ENCODE measurements at places on chromosomes 4 and X.

GRCh38 chrX:155068165-155068564, 2.8 kb downstream of the CMC4 start:
- H3K27ac ChIP-seq = no peak overlapping the region
- H3K4me3 ChIP-seq = no peak overlapping the region
- no peak for DNase-seq
- no peaks in the 10 kb centered on the region for H3K36me3 ChIP-seq
- H3K4me1 ChIP-seq = no peaks in the 10 kb centered on the region
- H3K27me3 ChIP-seq = no peaks in the 10 kb centered on the region

GRCh38 chrX:74911494-74911893, 13.8 kb downstream of the NEXMIF start:
- no peaks in the 10 kb centered on the region for H3K36me3 ChIP-seq
- H3K27ac ChIP-seq = no peak overlapping the region
- no peak for DNase-seq
- H3K27me3 ChIP-seq = no peaks in the 10 kb centered on the region

DNA sequence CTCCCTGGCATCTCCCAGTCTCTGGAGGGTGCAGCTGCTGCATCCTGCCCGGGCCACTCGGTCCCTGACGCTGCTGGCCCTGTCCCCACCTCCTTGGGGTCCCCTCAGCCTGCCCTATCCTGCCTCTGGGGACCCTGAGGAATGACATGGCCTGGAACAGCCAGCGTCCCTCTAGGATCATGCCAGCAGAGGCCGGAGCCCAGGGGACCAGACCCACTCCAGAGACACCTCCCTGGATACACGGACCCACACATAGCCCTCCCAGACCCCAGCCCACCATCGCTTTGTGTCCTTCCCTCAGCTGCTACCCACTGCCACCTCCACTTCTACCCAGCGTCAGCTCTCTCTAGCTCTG, 35.5 kb downstream of the CPLX1 start:
- peaks cover 57% of the 10 kb centered on the region for H3K4me1 ChIP-seq
- peaks cover 75% of the 10 kb centered on the region for H3K27me3 ChIP-seq
- DNase-seq = no peak
- no peaks in the 10 kb centered on the region for H3K36me3 ChIP-seq

DNA sequence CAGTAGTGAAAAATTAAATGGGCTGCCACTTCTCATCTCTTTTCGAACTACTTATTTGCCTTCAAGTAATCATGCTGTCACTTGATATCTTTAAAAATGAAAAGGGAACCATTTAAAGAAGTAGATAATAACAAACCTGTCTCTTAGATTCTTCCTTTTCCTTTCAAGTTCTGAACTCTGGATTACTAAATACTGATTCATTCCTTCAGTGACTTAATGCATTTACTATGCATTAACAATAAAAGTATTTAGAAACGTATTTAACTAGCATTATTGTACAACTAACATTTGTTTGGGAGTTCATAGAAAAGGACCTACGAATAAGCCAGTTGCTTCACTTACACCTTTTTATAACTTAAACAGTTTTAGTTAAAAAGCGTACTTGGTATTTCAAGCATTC, 61.1 kb upstream of the RAB33B start:
- H3K4me3 ChIP-seq = no peak overlapping the region
- no peaks in the 10 kb centered on the region for H3K27me3 ChIP-seq
- no peaks in the 10 kb centered on the region for H3K4me1 ChIP-seq
- no peak for DNase-seq
- no peak overlapping the region for H3K27ac ChIP-seq

DNA sequence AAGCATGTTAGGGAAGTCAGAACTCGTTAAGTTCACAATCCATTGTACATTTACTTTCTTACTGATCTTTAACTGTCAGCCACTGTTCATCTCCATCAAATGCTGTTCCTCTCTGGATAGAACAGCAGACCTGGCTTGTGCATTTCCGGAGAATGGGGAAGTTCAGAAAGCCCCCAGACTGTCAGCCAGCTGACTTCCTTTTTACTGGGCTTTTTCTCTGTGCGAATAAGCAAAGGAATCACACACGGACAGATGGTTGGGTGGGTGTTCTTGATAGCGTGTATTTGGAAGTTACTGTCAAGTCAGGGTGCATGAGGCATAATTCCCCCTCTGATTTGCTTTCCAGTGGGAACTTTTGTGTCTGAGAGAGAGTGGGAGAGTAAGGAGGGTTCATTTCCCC, 56.8 kb downstream of the TSPAN7 start:
- no peak overlapping the region for H3K27ac ChIP-seq
- H3K4me3 ChIP-seq = no peak overlapping the region
- peaks cover 8% of the 10 kb centered on the region for H3K27me3 ChIP-seq
- no peak for DNase-seq
- no peaks in the 10 kb centered on the region for H3K36me3 ChIP-seq

Data from spleen (tissue), 13 donors.